ENCODE measurements at places on chromosomes 5 and 9. TPM values are rescaled to one million over a fixed set of nuclear protein-coding genes. Genes with fewer than 3 reads are reported as not detected.

Gene PCDHB13
- total RNA-seq, result 0.14 TPM

Gene TRPM6
- 0.47 TPM for total RNA-seq

Gene SHOC1
- total RNA-seq, result under 0.01 TPM

Gene PKD2L2
- not detected for total RNA-seq

Gene ARHGEF39
- 3.9 TPM for total RNA-seq

Gene TMEM171
- 0.19 TPM for total RNA-seq

Gene ADAMTS6
- 11.5 TPM for total RNA-seq

Gene F12
- 0.19 TPM for total RNA-seq

Gene NRARP
- 3.1 TPM for total RNA-seq

Gene FAM169A
- 11.6 TPM for total RNA-seq

Gene SARDH
- total RNA-seq, result 13.1 TPM

Gene RNF208
- 0.09 TPM for total RNA-seq

Gene MARCHF6
- total RNA-seq, result 43.7 TPM

Gene SYK
- total RNA-seq, result 55.9 TPM

DNA sequence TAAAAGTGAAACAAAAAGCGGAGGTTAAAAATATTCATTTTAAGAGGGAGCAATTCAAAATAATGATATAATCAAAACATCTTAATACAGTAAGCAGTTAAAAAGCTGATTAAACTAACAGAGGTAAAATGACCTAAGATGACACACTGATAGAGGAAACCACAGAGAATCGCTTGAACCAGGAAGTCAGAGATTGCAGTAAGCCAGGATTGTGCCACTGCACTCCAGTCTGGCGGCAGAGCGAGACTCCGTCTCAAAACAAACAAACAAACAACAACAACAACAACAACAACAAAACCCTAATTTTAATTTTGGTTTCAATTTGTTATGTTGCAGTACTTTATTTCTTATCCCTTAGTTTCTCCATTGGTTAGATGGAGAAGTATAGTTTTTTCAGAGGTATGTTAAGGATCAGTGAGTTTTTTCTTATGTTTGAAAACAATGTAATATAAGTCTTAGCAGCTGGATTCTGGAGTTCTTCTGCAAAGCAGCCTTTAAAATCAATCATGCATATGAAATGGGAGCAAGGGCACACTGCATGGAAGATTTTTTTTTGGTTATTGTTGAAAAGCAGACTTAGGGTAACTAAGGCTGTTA, 58.5 kb downstream of the MLANA start:
- peak; percentile 35 for DNase-seq

- no peak for DNase-seq
Observed at GRCh38 chr9:26331223-26331622, 561.4 kb downstream of the CAAP1 start.

GRCh38 chr5:141708016-141708415, 26.0 kb upstream of the ARAP3 start:
- no peak for DNase-seq

GRCh38 chr5:612498-613424, 621 bp downstream of the CEP72 start:
- no peak for DNase-seq

DNA sequence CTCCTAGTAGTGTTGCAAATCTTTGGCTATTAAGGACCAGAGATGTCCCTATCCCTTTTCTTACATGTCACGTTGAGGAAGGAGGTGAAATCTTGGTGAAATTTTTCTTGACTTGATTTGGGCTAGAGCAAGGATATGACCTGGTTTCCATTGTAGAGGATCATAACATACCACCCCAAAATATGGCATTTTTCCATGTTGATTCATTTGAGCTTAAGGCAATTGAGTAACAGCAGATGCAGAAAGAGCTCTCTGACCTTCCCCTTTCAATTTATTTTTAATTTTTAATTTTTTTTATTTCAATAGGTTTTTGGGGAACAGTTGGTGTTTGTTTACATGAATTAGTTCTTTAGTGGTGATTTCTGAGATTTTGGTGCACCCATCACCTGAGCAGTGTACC, 61.2 kb upstream of the MAP1B start:
- no peak for DNase-seq

- no peak for DNase-seq
Observed at GRCh38 chr9:136672431-136673087, 9.8 kb downstream of the EGFL7 start.

- no peak for DNase-seq
Observed at GRCh38 chr9:98658951-98659351, 49.8 kb downstream of the GABBR2 start.

DNA sequence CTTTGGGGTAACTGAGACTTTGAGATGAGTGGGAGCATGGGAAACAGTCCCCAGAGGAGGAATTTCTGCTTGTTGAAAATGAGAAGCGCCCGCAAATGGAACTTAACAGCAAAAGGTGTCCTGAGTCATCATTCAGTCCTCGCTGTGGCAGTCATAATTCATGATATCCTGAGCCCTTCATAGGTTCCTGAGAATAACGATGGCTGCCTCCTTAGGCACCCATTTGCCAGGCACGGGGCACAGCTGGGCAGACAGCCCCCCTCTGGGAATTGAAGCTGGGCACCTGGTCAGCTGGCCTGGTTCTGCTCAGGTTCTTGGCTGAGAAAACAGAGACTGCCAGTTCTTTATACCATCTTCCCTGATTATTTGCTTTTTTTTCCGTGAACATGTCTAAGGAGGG, 69.8 kb upstream of the EGFLAM start:
- DNase-seq, result no peak

DNA sequence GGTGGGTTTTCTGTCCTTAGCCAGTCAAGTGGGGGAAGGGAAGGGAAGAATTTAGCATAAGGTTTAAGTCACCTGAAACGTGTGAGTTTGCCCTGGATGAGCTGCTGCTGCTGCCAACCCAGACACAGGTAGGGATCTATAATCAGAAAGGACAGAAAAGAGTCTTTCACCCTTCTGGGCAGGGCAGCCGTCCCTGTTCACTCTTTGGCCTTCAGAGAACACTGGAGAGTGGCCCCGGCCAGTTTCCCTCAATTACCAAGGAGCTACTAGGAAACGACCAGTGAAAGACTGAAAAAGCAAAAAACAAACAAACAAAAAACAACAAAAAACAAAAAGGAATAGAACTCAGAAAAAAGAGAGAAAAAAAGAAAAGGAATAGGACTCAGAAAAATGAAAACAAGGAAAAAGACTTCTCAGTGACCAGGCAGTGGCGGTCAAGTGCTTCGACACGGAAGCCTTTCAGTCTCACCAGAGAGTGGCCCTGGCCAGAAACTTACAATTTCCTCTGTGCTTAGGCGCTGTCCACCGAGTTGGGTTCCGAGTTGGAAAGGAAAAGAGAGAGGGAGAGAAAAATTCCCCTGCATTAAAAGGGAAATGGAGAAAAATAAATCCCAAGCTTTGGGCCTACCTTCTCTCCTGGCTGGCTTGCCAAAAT, 2.5 kb upstream of the GM2A start:
- no peak for DNase-seq

- no peak for DNase-seq
Observed at GRCh38 chr5:79075646-79076426, 6.3 kb downstream of the BHMT2 start.

GRCh38 chr5:35557748-35558147, 59.9 kb upstream of the SPEF2 start:
- DNase-seq, result no peak

DNA sequence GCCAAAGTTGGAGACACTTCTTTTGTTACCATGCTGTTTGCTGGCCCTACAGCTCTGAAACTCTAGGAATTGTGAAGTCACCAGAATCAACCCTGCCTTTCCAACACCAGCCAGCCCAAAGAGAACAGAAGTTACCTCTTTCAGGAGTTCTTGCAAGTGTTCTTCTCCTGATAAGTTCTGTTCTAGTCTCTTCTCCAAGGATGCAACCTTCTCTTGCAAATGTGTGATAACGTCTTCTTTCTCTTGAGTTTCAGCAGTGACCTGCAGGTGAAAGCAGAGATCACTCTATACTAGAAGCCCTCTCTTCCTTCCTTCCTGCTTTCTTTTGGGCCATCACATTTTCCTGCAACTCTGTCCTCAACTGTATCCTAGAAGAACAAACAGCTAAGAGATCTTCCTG, 29.1 kb downstream of the GOLGA1 start:
- no peak for DNase-seq

DNA sequence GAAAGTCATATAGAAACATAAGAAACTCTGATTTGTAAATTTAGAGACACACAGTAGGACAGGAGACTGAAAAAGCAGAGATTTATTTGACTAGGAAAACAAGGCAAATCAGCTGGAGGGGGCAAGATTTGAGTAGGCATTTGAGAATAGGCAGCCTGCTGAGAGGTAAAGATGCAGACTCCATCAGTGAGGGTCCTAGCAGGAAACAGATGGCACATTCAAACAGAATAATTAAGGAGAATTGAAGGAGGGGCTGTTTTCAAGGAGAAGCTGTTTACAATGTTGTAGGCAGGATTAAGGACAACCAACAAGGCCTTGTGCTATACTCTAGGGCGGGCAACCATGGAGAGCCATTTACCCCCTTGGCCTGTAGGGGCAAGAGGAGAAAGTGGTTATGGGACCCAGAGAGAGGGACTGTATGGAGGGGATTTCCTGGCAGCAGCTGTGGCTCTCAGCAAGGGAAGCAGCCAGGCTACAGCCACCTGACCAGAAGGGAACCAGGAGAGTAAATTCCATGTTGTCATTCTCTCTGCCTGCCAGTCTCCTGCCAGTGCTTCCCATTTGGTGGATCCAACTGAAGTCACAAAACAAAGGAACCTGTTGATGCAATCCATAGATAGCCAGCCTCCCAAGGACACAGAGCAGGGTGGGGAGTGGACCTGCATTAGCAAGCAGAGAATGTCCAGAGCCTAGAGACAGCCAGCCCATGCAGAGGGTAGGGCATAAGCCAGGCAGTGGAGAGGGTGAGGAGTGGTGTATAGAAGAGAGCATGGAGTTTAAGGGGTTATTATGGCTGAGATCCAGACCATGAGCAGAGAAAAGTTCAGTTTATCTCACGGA, 38.2 kb downstream of the PAPPA start:
- no peak for DNase-seq

GRCh38 chr5:73668486-73669111, 42.6 kb downstream of the ARHGEF28 start:
- no peak for DNase-seq

GRCh38 chr9:35563791-35564197, 41.3 kb upstream of the TESK1 start:
- DNase-seq, result no peak

DNA sequence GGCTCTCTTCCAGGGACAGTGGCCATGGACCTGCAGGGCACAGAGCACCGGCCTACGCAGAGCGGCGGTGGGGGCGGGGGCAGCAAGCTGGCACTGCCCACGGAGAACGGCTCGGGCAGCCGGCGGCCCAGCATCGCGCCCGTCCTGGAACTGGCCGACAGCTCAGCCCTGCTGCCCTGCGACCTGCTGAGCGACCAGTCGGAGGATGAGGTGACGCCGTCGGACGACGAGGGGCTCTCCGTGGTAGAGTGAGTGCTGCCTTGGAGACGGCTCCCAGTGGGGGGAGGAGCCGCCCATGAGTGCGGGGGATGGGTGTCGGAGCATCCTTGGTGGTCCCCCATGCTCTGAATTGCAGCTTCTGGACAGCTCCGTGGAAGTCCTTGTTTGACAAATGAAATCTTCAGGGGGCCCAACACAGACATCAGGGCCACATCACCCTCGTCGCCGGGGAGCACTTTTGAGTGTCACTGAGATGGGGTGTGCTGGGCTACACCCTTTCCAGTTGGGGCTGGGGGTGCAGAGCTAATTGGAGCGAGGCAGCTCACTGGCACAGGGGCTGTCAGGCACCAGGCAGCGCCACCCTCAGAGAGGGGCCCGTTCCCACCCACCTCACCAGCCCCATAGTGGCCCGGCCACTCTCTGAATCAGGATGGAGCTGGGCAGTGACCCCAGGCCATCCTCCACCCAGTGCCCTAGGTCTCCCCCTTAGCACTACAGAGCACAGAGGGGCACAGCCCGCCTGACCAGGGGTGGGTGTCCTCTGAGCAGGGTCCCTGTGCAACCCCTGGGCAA, 70.9 kb downstream of the KCNT1 start:
- no peak for DNase-seq

DNA sequence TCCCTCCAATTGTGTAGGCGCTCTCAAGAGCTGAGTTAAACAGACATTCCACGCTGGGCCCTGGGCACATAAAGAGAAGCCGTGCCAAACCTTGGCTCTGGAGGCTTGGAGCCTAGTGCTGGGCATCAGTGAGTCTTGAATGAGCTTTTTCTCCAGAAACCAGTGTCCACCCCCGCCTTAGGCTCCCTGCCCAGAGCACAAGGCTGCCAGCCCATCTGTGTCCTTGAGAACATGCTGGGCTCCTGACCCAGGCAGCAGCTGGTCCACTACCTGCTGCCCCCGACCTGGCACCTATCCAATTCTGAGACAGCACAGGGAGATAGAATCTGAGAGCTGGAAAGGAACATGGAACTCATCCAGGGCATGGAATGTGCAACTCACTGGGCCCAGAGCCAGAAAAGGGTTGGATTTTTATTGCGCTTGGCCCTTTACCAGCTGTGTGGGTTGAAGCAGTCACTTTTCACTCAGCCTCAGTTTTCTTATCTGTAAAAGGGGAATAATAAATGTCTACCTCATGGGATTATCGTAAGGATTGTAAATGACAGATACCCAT, 92.4 kb upstream of the CPLX2 start:
- DNase-seq, result no peak

- no peak for DNase-seq
Observed at GRCh38 chr5:32165597-32165996, 8.5 kb downstream of the GOLPH3 start.

DNA sequence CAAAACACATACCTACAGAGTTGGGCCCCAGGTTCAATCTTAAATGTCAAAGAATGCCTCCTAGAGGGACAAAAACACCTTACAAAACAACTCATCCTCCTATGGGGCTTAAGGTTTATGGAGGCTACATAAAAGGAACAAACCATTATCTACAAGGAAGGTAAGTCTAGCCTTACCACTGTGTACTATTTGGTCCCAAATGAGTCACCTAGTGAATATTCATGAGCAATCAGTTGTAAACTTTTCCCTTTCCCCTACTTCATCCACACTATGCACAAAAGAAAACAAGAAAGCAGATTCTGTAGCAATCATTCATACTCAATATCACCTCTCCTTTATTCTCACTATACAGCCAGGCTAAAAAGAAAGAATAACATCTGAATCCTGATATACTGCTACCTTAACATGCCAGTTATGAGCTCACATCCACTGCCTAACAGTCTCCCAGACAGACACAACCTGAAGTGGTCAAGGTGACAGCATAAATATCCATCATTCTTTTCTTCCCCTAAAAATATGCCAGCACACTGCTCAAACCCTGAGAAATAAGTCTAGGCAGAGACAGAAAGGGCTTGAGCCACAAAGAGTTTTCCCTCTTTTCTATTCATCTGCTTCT, 6.2 kb downstream of the OXCT1 start:
- no peak for DNase-seq

DNA sequence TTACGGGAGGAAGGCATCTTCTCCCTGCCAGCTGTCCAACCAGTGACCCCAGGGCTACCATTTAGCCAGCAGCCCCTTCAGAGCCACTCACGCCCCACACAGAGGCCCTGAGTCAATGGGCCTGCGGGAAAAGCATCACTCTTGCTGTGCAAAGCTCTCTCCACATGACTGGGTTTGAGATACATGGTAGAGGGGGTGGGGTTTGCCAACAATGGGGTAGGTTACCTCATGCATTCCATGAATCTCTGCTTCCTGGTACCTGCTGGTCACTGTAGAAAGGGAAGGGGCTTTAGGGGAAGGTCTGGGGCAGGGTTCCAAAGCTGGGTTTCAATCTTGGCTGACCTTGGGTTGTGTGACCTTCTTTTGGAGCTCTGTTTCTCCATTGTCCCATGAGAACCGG, 22.9 kb upstream of the TTLL11 start:
- DNase-seq, result no peak

GRCh38 chr5:152688561-152689249, 283.6 kb upstream of the NMUR2 start:
- no peak for DNase-seq

GRCh38 chr5:80149161-80149609, 106.7 kb downstream of the SERINC5 start:
- DNase-seq, result no peak

Data from thymus (tissue), 14 donors.